ENCODE measurements at places on chromosomes 4 and X.

DNA sequence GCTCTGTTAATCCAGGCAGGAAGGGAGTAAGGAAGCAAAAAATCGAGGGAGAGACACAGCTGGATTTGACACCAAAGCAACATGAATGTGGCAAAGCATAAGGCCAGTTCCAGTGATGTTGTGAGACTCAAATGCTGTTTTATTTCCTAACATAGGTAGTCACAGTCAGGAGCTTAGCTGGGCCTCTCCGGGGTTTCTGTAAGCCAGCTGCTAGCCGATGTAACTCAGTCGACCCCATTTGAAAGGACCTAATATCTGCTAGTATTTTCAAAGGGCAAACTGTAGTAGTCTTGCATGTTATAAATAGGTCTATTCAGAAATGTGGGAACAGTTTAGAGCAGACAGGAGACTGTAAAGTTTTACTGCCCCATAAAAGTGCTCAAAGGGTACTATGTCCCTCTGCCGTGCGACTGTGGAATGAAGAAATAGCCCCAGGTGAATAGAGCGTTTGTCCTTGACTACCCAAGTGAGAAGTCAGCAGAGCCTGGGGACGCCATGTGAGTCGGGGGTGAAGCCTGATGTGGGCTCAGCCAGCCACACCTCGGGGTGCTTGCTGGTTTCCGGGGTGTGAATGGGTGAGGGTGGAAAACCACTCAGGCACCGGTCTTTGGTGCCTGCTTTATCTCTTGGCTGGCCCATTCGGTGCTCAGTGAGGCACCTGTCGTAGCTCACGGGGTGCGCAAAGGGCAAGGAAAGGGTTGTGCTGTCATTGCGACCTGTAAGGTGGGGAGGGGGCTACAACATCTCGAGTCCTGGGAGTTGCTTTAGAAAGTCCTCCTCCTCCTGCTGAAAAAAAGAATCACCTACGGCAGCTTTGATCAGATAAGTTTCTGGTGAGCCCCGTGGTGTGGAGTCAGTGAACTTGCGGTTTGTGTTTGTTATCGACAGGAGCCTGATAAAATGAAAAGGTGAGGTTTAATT is 745 bp downstream of the TRIM2 start:
- peak; percentile 43 for DNase-seq

DNA sequence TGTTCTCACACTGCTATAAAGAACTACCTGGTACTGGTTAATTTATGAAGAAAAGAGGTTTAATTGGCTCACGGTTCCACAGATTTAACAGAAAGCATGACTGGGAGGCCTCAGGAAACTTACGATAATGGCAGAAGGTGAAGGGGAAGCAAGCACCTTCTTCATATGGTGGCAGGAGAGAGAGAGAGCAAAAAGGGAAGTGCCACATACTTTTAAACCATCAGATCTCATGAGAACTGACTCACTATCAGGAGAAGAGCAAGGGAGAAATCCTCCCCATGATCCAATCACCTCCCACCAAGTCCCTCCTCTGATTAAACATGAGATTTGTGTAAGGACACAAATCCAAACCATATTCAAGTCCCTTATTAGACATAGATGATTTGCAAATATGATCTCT is 12.3 kb upstream of the RAP2C start:
- no peak for DNase-seq

DNA sequence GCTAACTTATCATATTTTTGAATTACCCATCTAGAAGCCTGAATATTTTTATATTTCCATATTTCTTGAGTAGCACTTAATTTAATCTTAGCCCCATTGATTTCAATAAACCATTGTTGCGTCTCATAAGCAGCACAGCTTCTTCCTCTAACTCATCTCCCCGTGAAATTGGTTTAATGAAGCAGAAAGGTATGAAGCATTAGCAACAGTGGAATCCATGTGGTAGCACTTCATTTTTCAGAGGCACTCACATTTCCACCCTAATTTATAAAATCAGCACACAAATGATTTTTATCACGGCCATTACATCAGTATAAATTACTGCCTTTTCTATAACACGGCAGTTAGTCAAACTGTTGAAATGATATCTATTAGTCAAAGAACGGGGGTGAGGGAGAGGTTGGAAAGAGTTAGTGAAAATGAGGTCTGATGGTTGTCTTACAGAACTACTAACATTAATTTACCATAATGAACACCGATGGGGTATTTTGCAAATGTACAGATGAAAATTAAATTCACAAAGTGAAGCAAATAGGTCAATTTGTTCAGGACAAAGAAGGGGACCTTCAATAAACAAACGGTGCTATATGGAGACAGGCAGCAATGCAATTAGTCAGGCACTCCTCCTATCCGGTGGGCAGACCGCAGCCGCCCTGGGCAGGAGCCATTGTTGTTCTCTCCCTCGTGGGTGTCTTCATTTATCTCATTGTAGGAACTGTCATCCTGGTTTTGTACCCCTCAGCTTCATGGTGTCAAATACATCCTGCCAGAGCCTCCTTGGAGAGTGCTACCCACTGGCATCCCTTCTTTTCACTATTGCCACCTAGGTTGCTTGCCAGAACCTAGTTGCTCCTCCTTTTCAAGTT is 205.7 kb downstream of the SOX3 start:
- no peak for DNase-seq

- no peak for DNase-seq
Measured at GRCh38 chrX:5648941-5649568, 579.6 kb downstream of the NLGN4X start.

- no peak for DNase-seq
Measured at GRCh38 chr4:186819342-186820086, 95.9 kb upstream of the FAT1 start.
